ENCODE measurements at places on chromosomes 5 and 9.

GRCh38 chr5:147822686-147823491 lies 8.6 kb downstream of the SPINK1 start:
- DNase-seq: peak; percentile 3

- DNase-seq: no peak
Measured at GRCh38 chr5:134466241-134467069, 54.8 kb upstream of the CDKN2AIPNL start.

DNA sequence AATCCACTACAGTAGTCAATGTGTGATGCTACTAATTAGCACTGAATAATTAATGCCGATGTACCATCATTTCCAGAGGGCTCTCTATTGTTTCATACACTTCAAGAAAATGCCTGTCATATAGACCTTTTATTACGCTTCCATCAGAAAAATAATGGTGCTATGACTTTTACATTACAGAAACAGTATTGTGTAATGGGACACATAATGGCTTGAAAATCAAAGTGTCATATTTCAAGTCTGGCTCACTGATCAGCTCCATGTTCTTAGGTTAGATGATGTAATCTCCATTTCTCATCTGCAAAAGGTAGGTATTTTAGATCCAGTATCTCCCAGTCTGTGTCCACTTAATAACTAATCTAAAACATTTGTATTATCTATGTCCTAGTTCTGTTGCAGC lies 990.6 kb upstream of the TYRP1 start:
- DNase-seq: no peak

DNA sequence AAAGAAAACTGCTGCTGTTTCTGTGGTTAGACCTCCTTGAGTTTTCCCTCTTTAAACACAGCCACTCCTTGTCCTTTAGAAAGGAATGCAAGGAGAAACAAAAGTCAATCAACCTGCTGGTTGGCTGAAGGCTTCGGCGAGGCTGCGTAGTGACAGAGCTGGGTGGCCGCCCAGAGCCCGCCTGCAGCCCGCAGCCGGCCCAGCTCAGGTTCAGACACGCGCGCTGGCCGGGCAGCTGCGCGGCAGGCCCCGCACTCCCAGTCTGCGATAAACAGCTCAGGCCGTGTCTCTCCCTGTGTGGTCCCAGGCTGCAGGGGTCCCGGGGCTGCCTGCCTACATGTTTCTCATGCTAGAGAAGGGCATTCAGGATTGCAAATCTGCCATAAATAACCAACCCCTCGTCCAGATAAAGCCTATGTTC lies 115.4 kb downstream of the HSD17B3 start:
- DNase-seq: no peak

GRCh38 chr9:11158063-11158462 lies 545.3 kb upstream of the PTPRD start:
- no peak for DNase-seq

- no peak for DNase-seq
Measured at GRCh38 chr9:31255211-31255610, 1129.2 kb upstream of the ACO1 start.

GRCh38 chr5:151637676-151638075 lies 46.5 kb upstream of the FAT2 start:
- DNase-seq: no peak

GRCh38 chr9:115006660-115007059 lies 76.3 kb upstream of the TNFSF8 start:
- no peak for DNase-seq
